ENCODE measurements at places on chromosomes 5 and 9. TPM values are rescaled to one million over a fixed set of nuclear protein-coding genes. Genes with fewer than 3 reads are reported as not detected.

The ZNF658 gene
- 4.8 TPM for total RNA-seq

The UNC5A gene
- 0.32 TPM for total RNA-seq

The ROPN1L gene
- 0.39 TPM for total RNA-seq

The DOCK8 gene
- total RNA-seq: 0.24 TPM

The FCN2 gene
- total RNA-seq: not detected

Data from epithelial cell of alveolus of lung (primary cell).